GM12864 (cell line): ENCODE measurements at places on chromosomes 12 and 14.
A peak's percentile ranks its signal among the peaks of the same experiment; 100 is the strongest.

DNA sequence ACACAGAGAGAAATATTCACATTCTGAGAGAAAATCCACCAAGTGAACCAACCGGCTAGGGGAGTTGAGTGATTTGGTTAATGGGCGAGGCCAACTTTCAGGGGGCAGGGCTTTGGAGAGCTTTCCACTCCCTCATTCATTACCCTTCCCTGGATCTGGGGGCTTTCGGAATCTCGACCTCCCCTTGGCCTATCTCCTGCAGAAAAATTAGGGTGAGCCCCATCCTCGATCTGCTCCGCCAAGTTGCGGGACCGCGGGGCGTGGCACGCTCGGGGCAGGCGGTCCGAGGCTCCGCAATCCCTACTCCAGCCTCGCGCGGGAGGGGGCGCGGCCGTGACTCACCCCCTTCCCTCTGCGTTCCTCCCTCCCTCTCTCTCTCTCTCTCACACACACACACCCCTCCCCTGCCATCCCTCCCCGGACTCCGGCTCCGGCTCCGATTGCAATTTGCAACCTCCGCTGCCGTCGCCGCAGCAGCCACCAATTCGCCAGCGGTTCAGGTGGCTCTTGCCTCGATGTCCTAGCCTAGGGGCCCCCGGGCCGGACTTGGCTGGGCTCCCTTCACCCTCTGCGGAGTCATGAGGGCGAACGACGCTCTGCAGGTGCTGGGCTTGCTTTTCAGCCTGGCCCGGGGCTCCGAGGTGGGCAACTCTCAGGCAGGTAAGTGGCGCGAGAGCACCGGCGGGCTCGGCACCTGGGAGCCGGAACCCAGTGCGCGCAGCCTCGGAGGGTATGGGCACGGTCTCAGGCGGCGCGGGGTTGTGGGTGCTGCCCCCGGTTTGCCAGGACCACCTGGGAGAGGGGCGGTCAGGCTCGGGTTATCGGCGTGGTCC lies at the start of gene ERBB3:
Gene ERBB3 (plus strand): TSS at position 443 of the 833 bp plus-strand sequence. CDS start 136 bp downstream, at position 579.
- DNase-seq = no peak

DNA sequence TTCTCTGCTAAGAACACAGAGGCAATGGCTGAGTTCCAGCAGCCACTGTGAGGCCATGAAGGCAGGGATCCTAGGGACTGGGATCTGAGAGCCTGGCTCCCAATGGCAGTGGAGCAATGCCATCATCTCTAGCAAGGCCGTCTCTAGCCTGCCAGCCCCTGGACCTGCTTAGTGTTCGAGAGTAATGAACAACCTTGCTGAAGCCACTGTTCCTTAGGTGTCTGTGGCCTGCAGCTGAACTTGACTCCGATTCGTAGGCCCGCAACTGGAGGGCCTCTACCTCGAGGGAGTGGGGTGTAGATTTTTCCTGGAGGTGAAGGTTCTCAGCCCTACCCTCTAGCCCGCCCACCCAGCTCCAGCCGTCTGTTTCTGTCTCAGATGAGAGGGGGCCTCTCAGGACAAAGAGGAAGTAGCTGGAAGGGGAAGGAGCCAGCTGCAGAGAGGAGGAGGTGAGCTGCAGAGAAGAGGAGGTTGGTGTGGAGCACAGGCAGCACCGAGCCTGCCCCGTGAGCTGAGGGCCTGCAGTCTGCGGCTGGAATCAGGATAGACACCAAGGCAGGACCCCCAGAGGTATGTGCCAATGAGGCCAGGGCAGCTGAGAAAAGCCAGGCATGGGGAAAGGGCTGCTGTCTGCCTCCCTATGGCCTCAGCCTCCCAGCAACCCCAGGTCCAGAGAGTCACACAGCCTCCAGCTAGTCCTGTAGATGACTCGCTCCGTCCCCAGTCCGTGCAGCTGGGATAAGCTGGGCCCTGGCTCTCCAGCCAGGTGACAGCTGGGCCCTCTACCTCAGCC lies at the start of gene PLD4:
Gene PLD4 (plus strand): TSS at position 459 of the 793 bp plus-strand sequence. CDS start 2,262 bp downstream, outside the sequence.
- peak; percentile 43 for DNase-seq

GRCh38 chr12:51598156-51598555 lies 7.1 kb downstream of the SCN8A start:
- no peak for DNase-seq

- DNase-seq = no peak
Observed at GRCh38 chr14:77544571-77544970, 46.0 kb upstream of the ISM2 start.

DNA sequence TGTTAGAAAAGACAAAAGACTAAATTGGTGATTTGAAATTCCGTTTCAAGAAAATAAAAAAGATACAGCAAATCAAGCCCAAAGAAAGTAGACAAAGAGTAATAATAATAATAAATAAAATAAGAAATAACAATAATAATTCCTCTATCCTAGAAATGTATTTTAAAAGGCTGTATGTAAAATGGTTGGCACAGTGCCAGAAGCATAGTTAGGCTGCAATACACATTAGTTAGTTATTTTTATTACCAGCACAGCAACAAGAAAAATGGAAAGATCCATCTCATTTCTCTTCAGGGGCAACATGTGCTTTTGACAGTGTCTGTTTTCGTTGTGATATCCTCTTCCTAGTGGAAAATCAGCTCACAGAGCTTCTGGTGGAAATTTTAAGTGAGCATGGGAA lies 174.1 kb upstream of the TMTC1 start:
- no peak for DNase-seq

- DNase-seq = no peak
Observed at GRCh38 chr14:92596331-92596907, 82.8 kb downstream of the RIN3 start.

GRCh38 chr14:93137864-93138263 lies 22.1 kb upstream of the ITPK1 start:
- no peak for DNase-seq

DNA sequence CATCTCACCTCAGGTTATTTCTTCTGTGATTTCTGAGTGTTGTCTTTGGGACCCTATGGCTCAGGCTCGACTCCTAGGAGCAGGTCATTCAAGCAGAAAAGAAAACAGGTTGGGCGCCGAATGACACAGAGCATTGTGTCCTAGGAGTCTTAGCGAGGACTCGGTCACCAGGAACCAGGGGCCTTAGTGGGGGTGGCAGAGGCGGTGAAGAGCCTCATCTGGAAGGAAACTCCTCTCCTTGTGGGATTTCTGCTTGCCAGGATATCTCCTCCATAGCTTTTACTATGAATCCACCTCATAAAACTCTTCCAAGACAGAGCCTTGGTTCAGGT lies 630 bp downstream of the PLEKHH1 start:
- no peak for DNase-seq

DNA sequence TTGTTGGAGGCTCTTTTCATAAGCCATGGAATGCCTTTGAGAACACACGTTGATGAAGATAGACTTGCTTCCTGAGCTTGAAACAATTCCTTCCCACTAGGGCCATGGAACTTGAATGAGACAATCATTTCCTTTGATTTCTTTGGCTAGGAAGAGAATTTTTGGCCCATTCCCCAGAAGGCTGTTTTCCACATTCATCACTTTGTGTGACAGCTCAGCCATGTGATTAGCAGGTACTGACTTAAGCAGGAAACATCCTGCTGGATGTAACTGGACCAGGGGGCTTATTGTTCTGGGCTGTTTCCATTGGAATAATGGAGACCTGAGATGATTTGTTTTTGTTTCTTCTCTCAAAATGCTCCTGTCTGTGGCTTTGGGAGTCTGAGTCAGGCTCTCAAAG lies 469.8 kb upstream of the SEL1L start:
- no peak for DNase-seq

DNA sequence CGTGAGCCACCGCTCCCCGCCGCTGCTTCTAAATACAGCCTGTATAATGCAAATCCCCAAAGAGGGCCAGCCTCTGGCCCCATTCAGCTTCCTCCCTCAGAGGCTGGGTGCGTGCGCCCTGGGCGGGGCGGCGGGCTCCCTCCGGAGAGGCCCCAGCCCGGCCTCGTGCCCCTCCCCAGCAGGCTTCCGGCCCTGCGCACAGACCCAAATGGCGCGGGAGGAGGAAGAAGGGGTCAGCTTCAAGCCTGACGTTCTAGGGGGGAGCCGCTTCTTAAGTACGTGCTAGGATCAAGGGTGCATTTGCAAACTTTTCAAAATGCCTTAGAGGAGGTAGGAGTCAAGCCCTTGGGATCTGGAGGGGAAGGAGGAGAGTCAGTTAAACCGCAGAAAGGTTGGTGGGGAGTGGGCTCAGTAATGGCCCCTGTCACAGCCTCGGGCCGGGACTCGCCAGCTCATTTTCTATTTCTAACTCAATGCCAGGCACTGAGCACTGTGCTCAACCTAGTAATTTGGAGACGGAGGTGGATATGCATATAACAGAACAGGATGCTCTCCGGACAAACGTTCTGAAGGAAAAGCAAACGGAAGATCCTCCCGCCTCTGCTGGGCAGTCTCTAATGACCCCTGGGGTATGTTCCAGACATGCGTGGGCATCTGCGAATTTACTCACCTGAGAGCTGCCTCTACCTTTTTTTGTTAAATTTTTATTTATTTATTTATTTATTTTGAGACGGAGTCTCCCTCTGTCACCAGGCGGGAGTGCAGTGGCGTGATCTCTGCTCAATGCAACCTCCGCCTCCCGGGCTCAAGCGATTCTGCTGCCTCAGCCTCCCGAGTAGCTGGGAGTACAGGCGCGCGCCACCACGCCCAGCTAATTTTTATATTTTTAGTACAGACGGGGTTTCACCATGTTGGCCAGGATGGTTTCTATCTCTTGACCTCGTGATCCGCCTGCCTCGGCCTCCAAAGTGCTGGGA lies 32.3 kb downstream of the NINJ2 start:
- DNase-seq = no peak

GRCh38 chr12:126588586-126589249 lies 1523.5 kb downstream of the AACS start:
- DNase-seq = no peak

DNA sequence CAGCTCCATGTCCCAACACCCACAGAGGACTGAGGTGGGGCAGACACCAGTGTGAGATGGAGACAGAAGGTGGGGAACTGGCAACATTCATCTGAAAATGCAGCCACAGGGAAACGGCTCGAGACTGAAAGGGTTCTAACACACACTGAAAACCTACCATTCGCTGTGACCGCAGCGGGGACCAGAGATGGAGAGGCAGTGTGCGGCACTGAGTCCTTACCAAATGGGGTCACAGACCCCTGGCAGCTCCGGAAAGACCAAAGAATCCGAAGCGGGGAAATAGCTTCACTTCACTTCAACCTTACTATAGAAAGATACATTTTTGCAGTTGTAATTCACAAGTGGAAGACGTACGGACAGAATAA lies 9.6 kb downstream of the BAG5 start:
- no peak for DNase-seq

- DNase-seq = no peak
Observed at GRCh38 chr12:131694116-131694838, 16.6 kb upstream of the SFSWAP start.

GRCh38 chr12:54879150-54879549 lies 24.8 kb downstream of the MUCL1 start:
- no peak for DNase-seq

- DNase-seq = no peak
Observed at GRCh38 chr12:99957866-99958466, 26.8 kb downstream of the ANKS1B start.

DNA sequence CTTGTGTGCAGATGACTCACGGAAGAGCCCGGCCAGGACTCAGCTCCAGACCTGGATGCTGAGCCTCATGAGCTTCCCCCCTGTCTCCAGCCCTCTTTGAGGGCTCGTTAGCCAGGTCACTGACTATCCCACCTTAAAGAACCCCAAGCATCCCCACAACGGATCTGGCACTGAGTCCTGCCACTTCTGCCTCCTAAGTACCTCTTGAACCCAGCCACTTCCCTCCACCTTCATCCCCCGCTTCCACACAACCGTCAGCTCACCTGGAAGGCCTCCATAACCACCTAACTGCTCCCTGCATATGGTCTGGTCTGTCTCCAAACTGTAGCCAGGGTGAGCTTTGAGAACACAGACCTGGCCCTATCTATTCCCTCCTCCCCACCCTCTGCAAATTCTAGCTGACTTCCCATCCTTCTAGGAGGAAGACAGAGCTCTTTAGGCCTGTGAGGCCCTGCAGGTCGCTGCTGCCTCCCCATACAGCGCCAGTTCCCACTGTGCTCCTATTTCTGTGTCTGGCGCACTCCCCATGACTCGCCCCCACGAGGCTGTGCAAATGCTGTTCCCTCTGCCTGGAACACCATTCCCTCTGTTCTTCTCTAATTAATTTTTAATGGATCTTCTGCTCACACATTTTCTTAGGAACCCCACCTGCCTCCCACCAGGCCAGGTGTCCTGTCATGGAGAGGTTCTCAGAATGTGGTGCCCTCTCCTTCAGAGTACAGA lies 2.9 kb upstream of the HSP90AA1 start:
- DNase-seq = no peak

- no peak for DNase-seq
Observed at GRCh38 chr14:100674897-100675619, 51.6 kb upstream of the DLK1 start.

GRCh38 chr12:53383258-53383657 lies 3.3 kb downstream of the SP1 start:
- DNase-seq = no peak

- no peak for DNase-seq
Observed at GRCh38 chr14:104650057-104650980, 39.1 kb upstream of the INF2 start.

DNA sequence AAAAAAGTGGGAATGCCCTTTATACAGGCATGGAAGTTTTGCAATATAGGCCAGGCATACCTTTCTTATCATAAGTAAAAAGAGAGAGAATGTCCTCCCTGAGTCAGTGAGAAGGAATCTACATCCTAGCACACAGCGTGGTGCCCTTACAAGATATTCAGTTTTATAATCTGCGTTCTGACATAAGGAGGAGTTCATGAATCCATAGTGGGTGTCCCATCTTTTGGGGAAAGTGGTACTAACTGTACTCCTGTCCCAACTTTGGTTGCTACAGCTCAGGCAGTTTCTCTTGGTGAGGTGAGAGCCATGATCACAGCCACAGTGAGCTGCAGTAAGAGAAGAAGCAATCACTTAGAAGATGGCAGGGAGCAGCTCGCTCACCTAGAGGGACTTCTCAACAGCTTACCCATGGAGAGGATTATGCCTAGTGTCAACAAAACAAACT lies 332.9 kb downstream of the BCAT1 start:
- no peak for DNase-seq

DNA sequence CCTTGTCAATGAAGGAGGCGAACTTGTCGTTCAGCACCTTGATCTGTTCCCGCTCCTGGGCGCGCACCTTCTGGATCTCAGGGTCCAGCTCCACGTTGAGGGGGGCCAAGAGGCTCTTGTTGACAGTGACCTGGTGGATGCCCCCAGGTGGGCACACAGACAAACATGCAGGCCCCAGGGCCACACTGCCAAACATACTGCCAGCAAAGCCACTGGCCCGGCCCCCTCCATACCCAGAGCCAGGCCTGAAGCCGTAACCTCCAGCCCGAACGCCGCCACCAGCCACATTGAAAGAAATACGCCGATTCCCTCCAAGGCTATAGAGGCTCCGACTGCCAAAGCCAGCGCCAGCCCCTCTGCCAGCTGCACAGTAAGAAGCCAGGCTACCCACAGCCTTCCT lies 337 bp downstream of the KRT74 start:
- DNase-seq = no peak

- DNase-seq = no peak
Observed at GRCh38 chr14:100239211-100239839, 381 bp downstream of the YY1 start.

DNA sequence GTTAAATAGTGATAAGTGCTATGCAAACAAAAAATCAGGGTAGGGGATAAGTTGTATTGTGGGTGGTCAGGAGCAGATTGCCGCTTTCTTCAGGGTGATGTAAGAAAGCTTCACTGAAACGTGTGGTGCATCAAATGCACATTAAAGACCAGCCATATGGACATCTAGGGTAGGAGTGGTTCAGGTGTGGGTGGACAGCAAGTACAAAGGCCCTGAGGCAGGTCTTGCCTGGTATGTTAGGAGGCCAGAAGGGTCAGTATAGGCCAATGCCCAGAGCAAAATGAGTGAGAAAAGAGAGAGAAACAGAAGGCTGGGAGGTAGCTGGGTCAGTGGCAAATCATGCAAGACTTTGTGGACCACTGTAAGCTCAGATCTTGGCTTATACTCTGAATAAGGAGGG lies 25.6 kb upstream of the CISTR start:
- no peak for DNase-seq
